ENCODE measurements at places on chromosomes 2 and 18. TPM values are rescaled to one million over a fixed set of nuclear protein-coding genes. Genes with fewer than 3 reads are reported as not detected.

UPP2 gene
- not detected for total RNA-seq

COLEC12 gene
- total RNA-seq = 0.28 TPM

VAMP8 gene
- total RNA-seq = 107 TPM

PSD4 gene
- total RNA-seq = 101 TPM

TUBB8B gene
- not detected for total RNA-seq

FLACC1 gene
- total RNA-seq = 10.0 TPM

CLEC4F gene
- total RNA-seq = not detected
